ENCODE measurements at places on chromosomes 7 and 10. TPM values are rescaled to one million over a fixed set of nuclear protein-coding genes. Genes with fewer than 3 reads are reported as not detected.

- peaks cover 8% of the 10 kb centered on the region for H3K27me3 ChIP-seq
- no peaks in the 10 kb centered on the region for H3K36me3 ChIP-seq
- DNase-seq: no peak
- no peaks in the 10 kb centered on the region for H3K4me1 ChIP-seq
Measured at GRCh38 chr10:27687326-27687725, 58.3 kb downstream of the MKX start.

CACNB2 gene
- not detected for total RNA-seq

- peaks cover 26% of the 10 kb centered on the region for H3K4me1 ChIP-seq
- H3K36me3 ChIP-seq: no peaks in the 10 kb centered on the region
- H3K27me3 ChIP-seq: no peaks in the 10 kb centered on the region
Measured at GRCh38 chr10:71701496-71702132, 18.0 kb downstream of the C10orf105 start.

DNA sequence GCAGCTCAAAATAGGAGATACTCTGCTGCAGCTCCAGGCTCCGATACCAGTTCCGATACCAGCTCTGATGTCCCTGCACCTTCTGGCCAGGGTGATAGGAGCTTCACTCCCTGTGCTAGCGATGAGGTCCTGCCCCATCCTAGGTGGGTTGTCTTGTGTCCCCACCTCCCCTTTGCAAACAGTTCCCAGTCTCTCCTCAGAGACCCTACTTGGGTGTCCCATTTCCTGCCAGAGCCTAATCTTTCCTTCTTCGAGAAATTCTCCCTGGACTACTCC lies 62.7 kb upstream of the NANOS1 start:
- no peak for DNase-seq
- H3K4me3 ChIP-seq: no peak overlapping the region
- no peak overlapping the region for H3K27ac ChIP-seq

GRCh38 chr7:76231583-76231982 lies 29.9 kb downstream of the SRRM3 start:
- H3K4me1 ChIP-seq: no peaks in the 10 kb centered on the region
- no peak for DNase-seq
- peaks cover 59% of the 10 kb centered on the region for H3K27me3 ChIP-seq
- H3K4me3 ChIP-seq: no peak overlapping the region
- H3K27ac ChIP-seq: no peak overlapping the region

- H3K4me3 ChIP-seq: peak overlapping the region; percentile 78
- H3K36me3 ChIP-seq: no peaks in the 10 kb centered on the region
Measured at GRCh38 chr10:31030800-31031199, 865 bp downstream of the ZNF438 start.

LZTS2 gene
- total RNA-seq: 14.1 TPM

- DNase-seq: peak; percentile 73
- H3K4me3 ChIP-seq: peak overlapping the region; percentile 90
- H3K27ac ChIP-seq: no peak overlapping the region
- H3K4me1 ChIP-seq: peaks cover 14% of the 10 kb centered on the region
Measured at GRCh38 chr10:98467506-98468318, 21.0 kb upstream of the HPS1 start.

Measured in activated T-cell treated with anti-CD3 and anti-CD28 coated beads, Interleukin-2, amount 50 U/mL, for 72 hours (primary cell).